ENCODE measurements at places on chromosomes 3 and 15.
A peak's percentile ranks its signal among the peaks of the same experiment; 100 is the strongest.

DNA sequence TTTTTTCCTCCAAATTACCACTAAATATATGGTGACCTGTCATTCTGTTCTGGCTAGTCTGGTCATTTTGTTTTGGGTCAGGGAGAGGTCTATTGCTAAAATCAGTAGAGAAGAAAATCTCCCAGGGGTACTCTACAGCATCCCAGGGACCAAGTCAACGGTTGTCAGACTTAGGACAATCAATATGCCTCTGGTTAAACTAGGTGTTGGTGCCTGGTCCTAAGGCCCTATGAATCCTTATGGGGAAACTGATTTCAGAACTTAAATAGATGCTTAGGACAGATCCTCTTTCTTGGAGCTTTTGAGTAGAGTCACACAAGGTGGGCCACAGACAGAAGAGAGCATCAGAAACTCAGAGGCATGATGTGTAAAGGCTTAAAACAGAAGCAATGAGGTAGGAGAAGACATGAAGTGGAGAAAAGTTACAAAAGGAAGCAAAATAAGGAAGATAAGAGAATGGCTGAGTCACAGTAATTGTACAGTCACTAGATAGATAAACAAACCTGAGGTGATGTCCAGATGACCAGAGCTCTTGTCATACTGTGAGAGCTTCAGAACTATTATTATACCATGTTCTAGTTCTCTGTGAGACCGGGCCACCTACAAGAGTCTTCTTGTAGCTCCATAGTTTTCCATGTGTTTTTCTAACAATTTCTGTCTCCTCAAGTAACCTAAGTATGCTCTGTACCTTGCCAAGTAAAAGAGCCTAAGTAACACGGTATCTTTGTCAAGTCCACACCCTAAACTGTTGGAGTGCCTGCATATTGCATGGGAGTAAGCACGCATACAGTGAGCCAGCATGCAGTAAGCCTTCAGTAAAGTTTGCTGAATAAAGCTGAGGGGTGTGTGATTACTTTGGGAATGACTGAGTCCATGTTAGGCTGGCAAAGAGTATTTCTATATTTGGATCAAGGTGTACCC is 44.6 kb upstream of the LEKR1 start:
- DNase-seq = peak; percentile 66

GRCh38 chr3:8324747-8325146 is 176.9 kb upstream of the LMCD1 start:
- peak; percentile 38 for DNase-seq

- no peak for DNase-seq
Observed at GRCh38 chr3:150243466-150243865, 164.6 kb upstream of the TSC22D2 start.

DNA sequence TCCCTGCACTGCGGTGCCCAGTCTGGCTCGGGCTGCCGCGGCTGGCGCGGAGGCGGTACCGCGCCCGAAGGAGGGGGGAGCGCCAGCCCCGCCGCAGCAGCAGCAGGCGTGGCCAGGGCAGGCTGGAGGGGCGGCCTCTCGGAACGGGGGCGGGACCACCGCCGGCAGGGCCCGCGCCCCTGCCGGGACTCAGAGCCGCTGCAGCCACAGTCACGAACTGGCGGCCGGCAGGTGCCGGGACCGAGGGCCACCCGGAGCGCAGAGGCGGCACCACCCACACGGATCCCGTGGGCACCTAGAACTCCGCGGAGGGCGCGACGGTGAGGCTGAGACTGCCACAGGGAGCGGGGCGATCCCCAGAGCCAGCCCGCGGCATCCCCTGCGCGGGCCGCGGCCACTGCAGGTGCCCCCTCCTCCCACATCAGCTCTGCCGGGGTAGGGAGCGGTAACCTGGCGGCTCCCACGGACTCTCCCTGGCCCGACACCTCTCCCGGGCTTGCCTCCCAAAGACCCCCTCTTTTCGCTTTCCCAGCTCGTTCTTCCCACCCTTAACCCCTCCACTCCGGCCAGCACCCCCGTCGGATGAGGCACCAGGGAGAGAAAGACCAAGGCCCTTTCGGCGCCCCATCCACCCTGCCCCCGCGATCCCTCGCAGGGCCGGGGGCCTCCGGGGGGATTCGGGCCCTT is at the start of gene VWA5B2:
Gene VWA5B2 (plus strand): TSS at position 192 of the 687 bp plus-strand sequence. CDS start 944 bp downstream, outside the sequence.
- no peak for DNase-seq

GRCh38 chr3:27971600-27971999 is 249.5 kb upstream of the EOMES start:
- DNase-seq = no peak

DNA sequence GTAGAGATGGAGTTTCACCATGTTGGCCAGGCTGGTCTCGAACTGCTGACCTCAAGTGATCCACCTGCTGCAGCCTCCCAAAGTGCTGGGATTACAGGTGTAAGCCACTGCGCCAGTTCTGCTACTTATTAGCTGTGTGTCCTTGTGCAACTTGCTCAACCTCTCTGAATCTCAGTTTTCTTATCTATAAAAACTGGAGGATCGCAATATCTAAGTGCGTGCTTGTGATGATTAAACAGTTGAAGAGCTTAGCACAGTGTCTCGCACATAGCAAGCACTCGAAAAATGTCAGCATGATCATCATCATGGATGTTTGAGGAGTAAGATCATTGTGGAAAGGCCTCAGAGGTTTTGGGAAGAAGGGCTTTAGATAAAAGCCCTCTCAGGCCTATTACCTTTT is 10.8 kb downstream of the CLCN2 start:
- no peak for DNase-seq

- DNase-seq = no peak
Observed at GRCh38 chr3:102570511-102570910, 135.7 kb downstream of the ZPLD1 start.

DNA sequence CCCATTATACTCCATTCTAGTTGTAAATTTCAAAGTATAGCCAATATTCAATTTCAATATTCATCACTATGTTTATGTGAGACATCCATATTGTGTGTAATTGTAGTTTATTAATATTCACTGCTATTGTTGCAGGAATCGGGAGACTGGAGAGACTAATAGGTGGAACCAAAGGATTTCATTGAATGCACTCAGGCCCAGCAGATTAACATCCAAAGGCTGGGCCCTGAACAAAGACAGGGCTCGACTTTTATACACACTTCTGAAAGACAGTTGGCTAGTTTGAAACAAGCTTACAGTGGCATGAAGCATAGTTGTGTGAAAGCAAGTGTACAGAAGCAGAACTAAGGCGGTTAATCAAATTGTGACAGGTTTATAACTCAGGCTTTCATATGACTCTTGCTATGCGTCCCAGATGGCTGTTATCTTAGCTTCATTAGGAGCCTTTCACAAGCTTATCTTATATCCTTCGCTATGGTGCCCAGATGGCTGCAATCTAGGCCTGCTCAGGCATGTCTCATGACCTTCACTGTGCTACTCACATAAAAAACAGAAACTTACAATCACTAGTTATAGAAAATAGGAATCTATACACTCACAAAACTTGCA is 1038.8 kb upstream of the EPHA6 start:
- no peak for DNase-seq

GRCh38 chr15:49288391-49288790 is 118.3 kb downstream of the GALK2 start:
- DNase-seq = no peak

DNA sequence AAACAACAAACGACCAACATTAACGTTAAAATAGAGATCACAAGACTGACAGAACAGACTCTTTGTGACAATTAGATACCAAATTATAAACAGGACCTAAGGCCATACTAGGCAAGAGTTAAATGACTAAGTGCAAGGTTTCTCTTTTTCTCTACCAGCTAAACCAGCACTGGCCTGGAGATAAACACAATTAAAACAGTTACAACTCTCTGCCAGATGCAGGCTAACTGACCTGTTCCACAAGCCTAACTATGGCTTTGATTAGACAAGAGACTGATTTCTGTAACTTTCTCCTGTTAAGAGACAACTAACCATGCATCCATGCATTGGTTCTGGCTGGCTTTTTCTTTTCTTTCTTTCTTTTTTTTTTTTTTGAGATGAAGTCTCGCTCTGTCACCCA is 1.6 kb upstream of the ARL8B start:
- DNase-seq = no peak

DNA sequence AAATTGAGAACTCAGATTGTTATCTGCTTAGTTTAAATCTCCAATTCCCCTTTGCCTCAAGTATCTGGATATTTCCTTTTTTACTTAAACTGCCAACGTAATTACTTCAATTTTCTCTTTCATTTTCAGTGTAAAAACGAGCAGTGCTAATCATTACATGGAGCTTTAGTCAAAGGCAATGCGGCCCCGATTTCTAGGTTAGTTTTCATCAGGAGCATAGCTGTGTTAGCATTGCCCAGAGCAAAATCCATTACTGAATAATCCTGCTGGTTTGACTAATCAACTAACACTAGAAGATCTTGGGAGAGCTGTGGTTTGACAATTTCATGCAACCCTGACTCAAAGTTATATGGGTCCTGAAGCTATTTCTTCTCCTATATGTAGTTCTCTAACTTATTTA is 46.2 kb downstream of the ZPLD1 start:
- no peak for DNase-seq

- no peak for DNase-seq
Observed at GRCh38 chr3:182294256-182294655, 499.0 kb upstream of the ATP11B start.
